ENCODE measurements at places on chromosomes 12 and 14.

GRCh38 chr12:17020765-17021164, 414.8 kb upstream of the LMO3 start:
- no peak for DNase-seq

DNA sequence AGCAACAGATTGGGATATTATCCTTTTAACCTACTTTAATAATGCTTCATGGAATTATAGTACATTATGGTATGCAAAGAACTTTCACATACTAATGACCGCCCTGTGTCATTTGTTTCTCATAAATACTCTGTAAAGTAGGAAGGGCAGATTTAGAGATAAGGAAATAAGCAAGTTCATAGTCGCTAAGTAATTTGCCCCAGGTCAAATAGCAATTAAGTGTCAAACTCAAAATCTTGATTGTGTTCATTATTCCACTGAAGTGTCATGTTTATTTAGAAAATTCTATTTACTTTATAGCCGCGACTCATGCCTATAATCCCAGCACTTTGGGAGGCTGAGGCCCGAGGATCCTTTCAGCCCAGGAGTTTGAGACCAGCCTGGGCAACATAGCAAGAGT, 98.7 kb upstream of the ATF1 start:
- DNase-seq: peak; percentile 62

GRCh38 chr14:79836577-79836976, 374.7 kb downstream of the DIO2 start:
- DNase-seq: no peak

GRCh38 chr14:84543859-84544258, 986.1 kb upstream of the FLRT2 start:
- DNase-seq: no peak

GRCh38 chr12:7175493-7175892, 14.0 kb upstream of the PEX5 start:
- DNase-seq: no peak

- no peak for DNase-seq
Observed at GRCh38 chr12:68505970-68506369, 104.7 kb upstream of the RAP1B start.

- no peak for DNase-seq
Observed at GRCh38 chr14:63470962-63471793, 72.0 kb downstream of the PPP2R5E start.

DNA sequence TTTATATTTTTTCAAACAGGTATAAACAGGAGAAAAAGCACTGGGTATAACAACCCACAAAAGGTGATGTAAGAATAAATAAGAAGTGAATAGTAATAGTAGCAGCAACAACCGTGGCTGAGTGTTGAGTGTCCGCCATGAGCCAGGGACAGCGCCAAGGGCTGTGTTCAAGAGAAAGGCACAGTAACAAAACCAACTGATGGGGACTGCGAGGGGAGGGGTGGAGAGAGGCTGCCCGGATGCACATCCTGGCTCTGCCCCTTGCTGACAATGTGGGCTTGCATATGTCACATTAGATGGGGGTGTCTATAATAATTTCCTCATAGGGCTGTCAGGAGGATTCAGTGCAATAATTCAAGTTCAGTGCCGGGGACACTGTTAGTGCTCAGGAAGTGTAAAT, 912.4 kb downstream of the VRK1 start:
- DNase-seq: no peak

- no peak for DNase-seq
Observed at GRCh38 chr12:132319991-132320570, 9.3 kb downstream of the GALNT9 start.

DNA sequence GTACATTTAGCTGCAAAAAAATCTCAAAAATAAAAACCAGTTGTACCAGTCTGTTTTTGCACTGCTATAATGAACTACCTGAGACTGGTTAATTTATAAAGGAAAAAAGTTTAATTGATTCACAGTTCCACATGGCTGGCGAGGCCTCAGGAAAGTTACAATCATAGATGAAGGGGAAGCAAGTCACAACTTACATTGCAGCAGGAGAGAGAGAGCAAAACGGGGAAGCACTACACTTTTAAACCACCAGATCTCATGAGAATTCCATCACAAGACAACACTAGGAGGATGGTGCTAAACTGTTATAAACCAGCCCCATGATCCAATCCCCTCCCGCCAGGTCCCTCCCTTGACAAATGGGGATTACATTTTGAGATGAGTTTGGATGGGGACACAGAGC, 186.0 kb downstream of the TMTC3 start:
- no peak for DNase-seq

DNA sequence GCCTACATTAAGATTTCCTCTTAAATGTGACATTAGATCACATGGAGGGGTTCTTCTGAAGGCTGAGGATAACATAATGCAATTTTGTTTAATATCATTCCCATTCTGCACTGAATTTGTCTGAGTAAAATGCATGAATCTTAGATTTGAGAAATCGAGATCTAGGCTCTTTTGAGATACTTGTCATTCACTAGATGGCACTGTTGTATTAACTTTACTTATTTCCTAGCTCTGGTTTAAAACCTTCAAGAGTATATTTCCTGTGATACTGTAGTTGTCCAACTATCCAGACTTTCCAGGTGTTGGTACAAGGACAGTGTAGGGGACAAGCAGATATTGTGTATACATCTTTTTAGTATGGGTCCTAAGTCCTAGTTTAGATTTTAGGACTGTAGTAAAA, 91.7 kb upstream of the SEL1L start:
- peak; percentile 59 for DNase-seq

DNA sequence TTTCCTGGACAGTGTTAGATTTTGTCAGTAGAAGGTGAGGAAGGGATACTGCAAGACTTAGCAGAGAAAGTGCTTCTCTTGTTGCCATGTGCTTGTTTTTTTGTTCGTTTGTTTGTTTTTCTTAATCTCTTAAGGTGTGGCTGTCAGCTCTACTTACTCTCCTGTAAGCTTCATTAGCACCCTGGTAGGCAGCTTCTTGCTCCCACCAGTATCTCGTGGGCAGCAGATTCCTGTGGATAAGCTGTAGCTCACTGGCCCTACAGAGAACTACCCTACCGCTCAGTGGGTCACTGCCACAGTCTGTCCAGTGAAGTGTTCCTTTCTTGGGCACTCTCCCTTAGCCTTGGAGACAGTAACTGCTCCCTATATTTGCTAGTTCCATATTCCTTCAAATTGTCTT, 30.1 kb downstream of the VRK1 start:
- no peak for DNase-seq

- DNase-seq: no peak
Observed at GRCh38 chr12:31002361-31002725, 71.3 kb upstream of the DDX11 start.

- DNase-seq: no peak
Observed at GRCh38 chr12:94603434-94604365, 46.7 kb downstream of the TMCC3 start.

DNA sequence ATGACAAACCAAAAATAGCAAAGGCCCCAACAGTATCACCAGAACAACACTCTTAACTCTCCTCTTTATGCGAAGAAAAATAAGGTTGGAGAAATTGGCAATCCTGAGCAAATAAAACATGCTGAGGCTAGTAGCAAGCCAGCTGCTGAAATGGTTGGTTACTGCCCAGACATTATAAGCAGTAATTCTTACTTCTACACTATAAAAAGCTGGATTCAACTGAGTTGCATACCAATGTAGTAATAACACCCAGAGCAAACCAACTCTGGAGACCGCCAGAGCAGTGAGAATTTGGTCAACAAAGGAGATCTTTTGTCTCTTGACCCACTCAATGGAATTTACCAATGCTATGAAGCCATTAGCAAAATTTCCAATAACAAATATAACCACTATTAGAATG, 628 bp downstream of the TAS2R30 start:
- no peak for DNase-seq
